ENCODE measurements at places on chromosomes 6 and 20.
A peak's percentile ranks its signal among the peaks of the same experiment; 100 is the strongest.

DNA sequence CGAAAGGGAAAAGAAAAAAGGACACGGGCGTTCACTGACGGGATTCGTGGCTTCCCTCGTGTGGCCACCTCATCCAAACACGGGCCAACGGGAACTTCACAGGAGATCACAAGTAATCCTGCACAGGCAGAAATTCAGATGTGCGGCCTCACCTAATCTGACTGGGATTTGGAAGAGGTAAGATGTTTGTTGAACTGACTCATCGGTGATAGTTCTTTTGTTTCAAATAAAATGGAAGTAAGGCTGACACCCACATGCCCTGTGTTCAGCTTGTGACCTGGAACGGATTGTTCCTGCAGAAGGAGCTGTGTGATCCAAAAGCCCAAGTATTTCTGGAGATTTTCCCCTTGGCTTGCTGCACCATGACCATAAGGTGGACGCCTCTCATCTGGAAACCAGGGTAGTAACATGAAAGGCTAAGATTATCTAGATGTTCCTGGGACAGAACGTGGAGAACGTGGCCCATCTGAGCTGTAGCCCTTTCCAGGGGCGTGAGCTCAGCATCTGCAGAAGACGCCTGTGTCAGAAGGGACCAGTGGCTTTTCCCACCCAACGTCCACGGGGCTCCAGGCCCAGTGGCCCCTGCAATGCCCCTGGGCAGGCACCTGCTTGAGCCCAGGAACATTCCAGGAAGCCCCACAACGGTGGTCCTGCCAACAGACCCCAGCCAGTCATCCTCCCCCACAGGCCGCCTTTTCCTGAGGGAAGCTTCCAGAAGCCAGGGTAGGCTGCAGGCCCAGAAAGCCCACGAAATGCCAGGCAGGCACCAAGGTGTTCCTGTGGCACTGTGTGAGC is 39.7 kb downstream of the DLL1 start:
- DNase-seq = no peak

- no peak for DNase-seq
Observed at GRCh38 chr6:13696226-13696625, 15.4 kb downstream of the RANBP9 start.

- peak; percentile 33 for DNase-seq
Observed at GRCh38 chr6:444653-445275, 53.2 kb downstream of the IRF4 start.

DNA sequence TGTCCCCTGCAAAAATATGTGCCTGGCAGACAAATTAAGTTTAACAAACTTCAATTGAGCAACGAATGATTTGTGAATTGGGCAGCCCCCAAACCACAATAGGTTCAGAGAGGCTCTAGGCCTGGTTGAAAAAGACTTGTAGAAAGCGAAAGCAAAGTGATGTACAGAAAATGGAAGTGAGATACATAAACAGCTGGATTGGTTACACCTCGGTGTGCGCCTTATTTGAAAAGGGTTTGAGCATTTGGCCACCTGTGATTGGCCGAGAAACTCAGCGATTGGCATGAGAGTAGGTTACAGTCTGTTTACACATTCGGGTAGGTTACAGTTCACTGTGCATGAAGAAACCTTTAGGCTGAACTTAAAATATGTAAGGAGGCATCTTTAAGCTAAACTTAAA is 136.9 kb downstream of the CD83 start:
- peak; percentile 44 for DNase-seq

DNA sequence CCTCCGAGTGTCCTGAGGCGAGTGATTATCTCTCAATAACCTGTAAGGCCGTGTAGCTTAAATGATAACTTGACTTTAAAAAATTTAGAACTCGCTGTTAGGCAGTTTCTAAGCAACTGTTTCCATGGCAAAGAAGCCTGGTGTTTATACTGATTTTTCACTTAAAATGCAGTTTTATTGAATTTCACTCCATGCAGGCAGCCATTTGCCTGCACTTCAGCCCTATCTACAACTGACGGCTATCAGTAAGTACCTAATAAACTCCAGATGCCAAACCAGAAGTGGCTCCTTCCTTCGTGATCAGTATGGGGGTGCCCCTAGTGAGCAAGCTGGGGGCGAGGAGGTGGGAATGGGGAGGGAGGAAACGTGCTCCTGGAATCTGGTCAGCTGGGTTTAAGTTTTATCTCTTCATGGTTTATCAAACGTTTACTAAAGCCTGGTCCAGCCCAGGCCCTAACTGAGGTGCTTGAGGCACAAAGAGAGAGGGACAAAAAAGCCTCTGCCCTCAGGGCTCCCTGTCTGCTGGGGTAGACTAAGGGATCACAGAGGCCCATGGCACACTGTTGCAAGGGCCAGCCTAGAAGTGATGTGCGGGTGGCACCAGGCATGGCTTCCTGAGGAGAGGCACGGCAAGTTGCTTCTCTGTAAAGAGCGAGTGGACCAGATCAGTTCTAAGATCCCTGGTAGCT is 45.5 kb downstream of the TTI1 start:
- no peak for DNase-seq

DNA sequence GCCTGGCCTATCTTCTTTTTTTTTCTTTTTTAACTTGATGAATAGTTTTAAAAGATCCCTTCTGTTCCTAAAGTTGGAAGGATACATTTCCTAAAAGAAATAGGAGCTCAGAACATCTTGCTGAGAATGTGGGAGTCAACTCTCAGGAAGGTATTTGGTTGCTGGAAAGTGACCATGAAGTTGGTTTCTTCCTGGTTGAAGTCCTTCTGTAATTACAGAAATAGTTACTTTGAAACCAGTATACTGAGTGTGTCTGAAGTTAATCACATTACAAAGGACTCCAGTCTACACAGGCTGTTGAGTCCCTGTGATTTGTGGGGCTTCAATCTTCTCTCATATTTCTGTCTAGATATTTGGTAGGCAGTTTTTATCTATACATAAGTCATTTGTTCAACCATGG is 9.8 kb upstream of the PLEKHG1 start:
- no peak for DNase-seq

DNA sequence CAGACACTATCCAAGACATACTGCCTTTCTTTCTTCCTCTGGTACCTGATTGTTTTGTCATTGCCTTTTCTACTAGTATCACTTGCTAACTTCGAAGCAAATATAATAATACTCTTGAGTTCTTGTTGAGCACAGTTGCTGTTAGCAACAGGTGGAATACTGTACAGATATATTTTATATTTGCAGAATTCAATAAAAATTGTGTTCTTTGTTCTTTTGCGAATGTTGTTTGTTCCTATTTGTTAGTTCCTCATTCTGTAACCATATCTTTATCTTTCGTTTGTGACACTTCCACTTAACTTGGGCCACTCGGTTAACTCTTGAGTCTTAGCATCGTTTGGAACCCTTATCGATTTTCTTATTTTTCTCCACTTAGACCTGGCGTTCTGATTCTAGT is 868 bp downstream of the CYB5R4 start:
- no peak for DNase-seq

- DNase-seq = no peak
Observed at GRCh38 chr20:51190783-51191180, 167.9 kb upstream of the KCNG1 start.

DNA sequence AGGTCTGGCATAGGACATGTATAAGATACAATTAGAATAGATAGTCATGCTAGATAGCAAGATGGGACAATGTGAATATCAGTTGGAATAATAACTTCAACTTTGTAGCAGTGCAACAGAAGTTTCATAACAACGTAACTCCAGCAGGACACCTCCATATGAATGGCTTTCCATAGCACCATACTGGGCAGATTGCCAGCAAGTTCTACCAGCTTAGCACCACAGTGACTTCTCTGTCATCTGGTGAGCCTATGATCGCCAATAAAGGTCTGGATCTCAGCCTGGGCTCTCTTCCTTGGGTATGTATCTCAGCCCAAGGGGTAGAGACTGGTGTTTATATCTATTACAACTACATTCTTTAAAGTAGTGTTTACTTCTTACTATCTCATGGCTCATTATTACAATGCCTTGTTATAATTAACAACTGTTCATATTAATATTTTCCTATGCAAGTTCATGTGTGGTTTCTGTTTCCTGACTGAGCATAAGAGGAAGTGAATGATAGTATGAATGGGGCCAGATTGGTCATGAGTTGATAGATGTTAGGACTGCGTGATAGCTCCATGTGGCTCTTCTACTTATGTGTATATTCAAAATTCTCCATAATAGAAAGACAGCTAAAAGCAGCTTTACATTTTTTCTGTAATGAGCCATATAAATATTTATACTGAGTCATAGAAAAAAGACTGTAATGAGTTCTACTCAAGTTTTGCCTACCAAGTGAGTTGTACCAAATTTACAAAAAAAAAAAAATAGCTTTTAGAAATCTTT is 22.9 kb downstream of the HTR1B start:
- no peak for DNase-seq

DNA sequence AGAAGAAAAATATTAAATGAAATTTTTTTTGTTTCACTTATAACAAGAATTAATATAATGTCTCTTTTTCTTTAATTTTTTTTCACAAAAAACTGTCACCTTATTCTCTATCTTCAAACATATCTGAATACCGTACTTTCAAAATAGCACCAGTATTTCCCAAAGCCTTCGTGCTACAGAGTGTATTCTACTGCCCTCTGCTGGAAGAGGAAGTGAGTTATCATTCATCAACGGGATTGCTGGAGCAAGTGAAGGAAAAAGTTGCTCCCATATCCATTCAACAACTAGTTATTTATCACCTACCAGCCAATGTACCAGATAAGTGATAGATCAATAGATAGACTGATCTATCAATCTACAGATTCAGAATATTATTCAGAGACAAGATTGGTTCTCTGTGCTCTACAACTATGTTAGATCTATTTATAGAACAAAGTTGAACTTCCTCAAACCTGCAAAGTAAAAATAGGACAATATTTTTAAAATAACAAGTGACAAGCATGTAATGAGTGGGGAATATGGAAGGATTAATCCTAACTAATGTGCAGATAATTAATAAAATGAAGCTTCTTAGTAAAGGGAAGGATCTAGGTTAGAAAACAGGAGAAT is 26.7 kb upstream of the TFAP2B start:
- no peak for DNase-seq

GRCh38 chr20:46568570-46569129 is 18.2 kb upstream of the OCSTAMP start:
- no peak for DNase-seq

All from CD4-positive, alpha-beta T cell treated with Interleukin-15 for 1 hour (primary cell).